ENCODE measurements at places on chromosomes 13 and 19. TPM values are rescaled to one million over a fixed set of nuclear protein-coding genes. Genes with fewer than 3 reads are reported as not detected.

GRCh38 chr13:21065686-21066085, 4.3 kb upstream of the LATS2 start:
- no peak for DNase-seq

DNA sequence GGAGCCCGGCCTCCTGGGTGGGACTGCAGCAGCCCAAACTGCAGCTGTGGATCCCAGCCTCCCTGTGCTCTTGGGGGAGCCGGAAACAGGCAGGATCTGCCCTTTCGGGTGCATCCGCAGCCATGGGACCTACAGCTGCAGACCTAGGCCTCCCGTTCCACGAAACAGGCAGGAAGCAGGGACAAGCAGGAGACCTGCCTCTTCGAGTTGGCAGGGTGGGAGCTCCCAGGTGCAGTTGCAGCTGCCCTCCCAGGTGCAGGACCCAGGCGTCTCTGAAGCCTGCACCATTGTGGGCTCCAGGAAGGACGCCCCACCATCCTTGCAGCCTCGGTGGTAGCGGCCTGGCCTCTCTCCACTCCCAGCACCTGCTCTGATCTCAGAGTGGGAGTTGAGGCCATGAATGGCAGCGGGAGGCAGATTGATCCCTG, 189.0 kb upstream of the KLHL1 start:
- no peak for DNase-seq

The C5AR2 gene
- 2.7 TPM for total RNA-seq

The RGS9BP gene
- total RNA-seq, result 1.6 TPM

DNA sequence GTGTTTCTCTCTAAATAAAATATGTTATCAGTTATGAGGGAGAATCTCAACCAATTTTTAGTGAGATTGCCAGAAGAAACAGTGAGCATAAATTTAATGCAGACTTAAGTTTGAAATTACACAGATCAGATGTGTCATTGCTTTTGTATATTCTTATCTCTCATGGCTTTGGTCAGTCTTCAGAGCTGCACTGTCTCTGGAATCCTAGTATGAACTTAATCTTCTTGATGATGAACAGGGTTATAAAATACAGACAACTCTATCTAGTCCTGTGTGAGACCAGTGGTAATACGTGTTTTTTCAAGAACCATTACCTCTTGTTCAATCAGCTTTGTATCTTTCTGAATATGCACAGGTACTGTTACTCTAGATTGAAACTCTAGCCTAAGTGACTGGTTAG, 528.0 kb downstream of the DACH1 start:
- no peak for DNase-seq

DNA sequence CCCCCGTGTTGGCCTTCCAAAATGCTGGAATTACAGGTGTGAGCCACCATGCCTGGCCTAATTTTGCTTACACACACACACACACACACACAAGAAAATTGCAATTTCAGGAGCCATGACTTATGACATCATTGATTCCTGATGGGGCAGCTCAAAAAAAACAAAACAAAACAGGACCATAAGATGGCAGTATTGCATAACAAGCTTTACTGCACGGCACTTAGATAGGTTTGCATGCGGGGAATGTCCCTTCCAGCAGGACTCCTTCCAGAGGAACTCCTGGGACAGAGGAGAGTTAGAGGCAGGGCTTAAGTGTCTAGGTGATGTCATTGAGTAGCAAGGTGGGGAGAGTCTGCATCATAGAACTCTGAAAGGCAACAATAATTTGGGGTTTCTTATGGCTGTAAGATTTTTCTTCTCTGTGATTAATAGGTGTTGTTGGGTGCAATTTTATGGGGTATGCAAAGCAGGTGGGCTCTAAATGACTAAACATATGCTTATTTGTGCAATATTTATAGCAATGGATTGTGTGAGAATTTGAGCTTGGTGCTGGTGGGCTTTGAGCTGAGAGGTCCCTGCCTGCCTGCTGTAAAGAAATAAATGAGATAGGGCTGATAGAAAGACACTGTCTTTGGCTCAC, 9.0 kb upstream of the ACSBG2 start:
- no peak for DNase-seq

DNA sequence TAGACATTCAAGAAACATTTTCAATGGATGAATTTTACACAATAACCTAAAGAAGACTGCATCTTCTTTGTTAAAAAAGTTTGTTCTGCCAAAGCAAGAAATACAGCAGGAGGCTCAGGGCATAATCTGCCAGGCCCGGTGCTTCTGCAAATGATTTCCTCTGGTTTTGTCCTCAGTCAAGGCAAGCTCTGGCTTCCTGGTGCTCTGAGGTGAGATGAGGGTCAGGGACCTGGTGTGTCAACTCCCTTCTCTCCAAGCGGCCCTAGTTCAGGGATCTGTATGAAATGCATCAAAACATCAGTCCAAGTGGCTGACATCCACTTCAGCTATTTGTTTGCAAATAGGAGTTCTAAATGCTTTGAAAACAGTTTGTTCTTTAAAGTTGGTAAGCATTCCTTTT, 31.6 kb downstream of the LACC1 start:
- no peak for DNase-seq

The TMEM255B gene
- total RNA-seq, result 19.6 TPM

- no peak for DNase-seq
Measured at GRCh38 chr13:100128838-100129237, 39.9 kb downstream of the PCCA start.

- no peak for DNase-seq
Measured at GRCh38 chr19:51571599-51571998, 516 bp downstream of the ZNF175 start.

DNA sequence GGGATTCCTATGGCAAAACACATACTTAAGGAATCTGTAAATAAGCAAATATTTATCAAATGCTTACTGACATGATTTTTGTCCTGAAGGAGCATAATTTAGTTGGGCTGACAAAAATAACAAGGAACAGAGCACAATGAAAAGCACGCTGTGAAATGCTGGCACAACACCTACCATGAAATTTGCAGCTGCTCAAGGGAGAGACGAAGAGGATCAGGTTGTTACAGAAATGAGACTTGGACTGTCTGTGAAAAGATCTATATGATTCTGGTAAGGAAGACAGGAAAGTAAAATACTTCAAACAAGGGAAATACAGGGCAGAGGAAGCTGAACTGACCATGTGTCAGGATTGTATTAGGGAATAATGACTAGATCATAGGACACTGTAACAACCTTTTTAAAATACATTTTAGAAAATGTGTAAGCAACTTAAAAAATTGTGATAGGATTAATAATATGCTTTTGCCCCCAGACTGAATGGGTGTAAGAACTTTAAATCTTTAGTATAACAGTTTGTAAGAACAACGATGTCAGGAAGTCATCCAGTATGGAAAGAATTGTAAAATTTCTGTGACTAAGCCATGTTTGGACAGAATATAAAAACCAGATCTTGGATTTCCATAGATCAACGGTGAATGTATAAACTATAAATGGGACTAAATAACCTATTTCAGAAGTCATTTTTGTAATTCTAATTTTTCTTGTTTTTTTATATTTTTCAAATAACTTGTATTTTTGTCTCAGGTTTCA, 1556.0 kb downstream of the EFNB2 start:
- no peak for DNase-seq

DNA sequence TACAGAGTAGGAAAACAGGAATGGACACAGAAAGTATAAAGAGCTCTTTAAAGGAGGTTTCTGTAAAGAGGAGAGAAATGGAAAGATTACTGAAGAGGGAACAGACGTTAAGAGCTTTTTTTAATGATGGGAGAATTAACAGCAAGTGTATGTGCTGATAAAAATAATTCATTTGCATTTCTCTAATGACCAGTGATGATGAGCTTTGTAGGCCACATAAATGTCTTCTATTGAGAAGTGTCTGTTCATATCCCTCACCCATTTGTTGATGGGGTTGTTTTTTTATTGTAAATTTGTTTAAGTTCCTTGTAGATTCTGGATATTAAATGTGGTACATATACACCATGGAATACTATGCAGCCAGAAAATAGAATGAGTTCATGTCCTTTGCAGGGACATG, 40.0 kb downstream of the MYO16 start:
- DNase-seq, result no peak

GRCh38 chr13:95403349-95404140, 102.3 kb upstream of the ABCC4 start:
- no peak for DNase-seq

DNA sequence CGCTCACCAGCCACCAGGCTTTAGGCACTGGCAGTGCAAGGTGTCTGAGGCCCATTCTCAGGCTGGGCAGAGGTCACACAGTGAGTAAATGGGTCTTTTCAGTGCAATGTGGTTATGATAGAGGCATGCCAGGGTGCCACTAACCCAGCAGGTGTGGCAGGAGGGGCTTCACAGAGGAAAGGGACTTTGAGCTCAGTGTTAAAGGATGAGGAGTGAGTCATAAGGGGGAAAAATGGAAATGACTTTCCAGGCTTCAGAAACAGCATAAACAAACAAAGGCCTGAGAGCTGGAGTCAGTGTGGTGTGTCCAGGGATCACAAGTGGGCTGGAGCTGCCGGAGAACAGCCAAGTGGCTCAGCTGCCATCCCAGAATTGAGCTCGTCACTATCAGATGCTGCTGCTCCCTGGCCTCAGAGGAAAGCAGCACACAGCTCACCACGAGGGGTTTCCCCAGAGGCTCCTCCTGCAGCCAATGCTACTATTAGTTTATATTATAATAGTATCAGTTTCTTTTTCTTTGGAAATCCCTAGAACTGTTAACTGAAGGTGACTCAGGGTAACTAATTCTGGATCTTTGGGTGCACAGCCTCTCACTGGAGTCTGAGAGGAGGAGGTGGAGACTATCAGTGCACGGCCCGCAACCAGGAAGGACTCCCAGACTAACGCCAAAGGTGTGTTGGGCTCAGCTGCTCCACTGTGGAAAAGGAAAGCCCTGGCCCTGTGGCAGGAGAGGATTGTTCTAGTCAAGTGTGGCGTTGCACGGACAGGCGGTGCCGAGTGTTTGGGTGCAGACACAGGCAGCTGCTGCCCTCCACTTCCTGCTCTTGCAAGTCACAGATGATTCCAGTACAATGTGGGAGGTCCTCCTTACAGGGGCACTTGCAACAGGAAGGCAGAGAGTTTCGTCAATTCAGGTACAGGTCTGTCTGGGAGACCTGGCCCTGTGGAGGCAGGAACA, 39.5 kb downstream of the DHRS12 start:
- peak; percentile 77 for DNase-seq

GRCh38 chr19:4390017-4390566, 10.3 kb downstream of the SH3GL1 start:
- no peak for DNase-seq

GRCh38 chr19:55165952-55166529, 372 bp downstream of the DNAAF3 start:
- peak; percentile 54 for DNase-seq

The C19orf73 gene
- total RNA-seq, result not detected

The ZNF579 gene
- total RNA-seq, result 20.8 TPM
